IPS DF 6.9 (cell line): ENCODE measurements at places on chromosomes 12 and 14.

- no peaks in the 10 kb centered on the region for H3K36me3 ChIP-seq
- H3K27ac ChIP-seq: no peak overlapping the region
- no peak overlapping the region for H3K4me3 ChIP-seq
- DNase-seq: no peak
These were observed 110.0 kb upstream of the CPM start for GRCh38 chr12:69042970-69043369.

- H3K36me3 ChIP-seq: no peaks in the 10 kb centered on the region
- peak; percentile 63 for DNase-seq
- H3K4me1 ChIP-seq: no peaks in the 10 kb centered on the region
- H3K27ac ChIP-seq: no peak overlapping the region
These were observed 789.6 kb downstream of the NRXN3 start for GRCh38 chr14:78959674-78960264.

GRCh38 chr12:12210983-12211382 lies 55.9 kb downstream of the LRP6 start:
- H3K27me3 ChIP-seq: no peaks in the 10 kb centered on the region
- H3K36me3 ChIP-seq: no peaks in the 10 kb centered on the region
- H3K4me1 ChIP-seq: no peaks in the 10 kb centered on the region; the same call in 1 of the 2 replicates
- no peak overlapping the region for H3K4me3 ChIP-seq
- DNase-seq: no peak
- H3K27ac ChIP-seq: no peak overlapping the region

- H3K27me3 ChIP-seq: no peaks in the 10 kb centered on the region
- no peak for DNase-seq
- H3K4me3 ChIP-seq: no peak overlapping the region
- no peaks in the 10 kb centered on the region for H3K36me3 ChIP-seq
- H3K27ac ChIP-seq: no peak overlapping the region
These were observed 54.1 kb upstream of the FERMT2 start for GRCh38 chr14:53004976-53005375.

GRCh38 chr12:90102957-90103652 lies 394.5 kb upstream of the ATP2B1 start:
- H3K36me3 ChIP-seq: no peaks in the 10 kb centered on the region
- no peak overlapping the region for H3K27ac ChIP-seq
- H3K27me3 ChIP-seq: no peaks in the 10 kb centered on the region
- DNase-seq: peak; percentile 13

DNA sequence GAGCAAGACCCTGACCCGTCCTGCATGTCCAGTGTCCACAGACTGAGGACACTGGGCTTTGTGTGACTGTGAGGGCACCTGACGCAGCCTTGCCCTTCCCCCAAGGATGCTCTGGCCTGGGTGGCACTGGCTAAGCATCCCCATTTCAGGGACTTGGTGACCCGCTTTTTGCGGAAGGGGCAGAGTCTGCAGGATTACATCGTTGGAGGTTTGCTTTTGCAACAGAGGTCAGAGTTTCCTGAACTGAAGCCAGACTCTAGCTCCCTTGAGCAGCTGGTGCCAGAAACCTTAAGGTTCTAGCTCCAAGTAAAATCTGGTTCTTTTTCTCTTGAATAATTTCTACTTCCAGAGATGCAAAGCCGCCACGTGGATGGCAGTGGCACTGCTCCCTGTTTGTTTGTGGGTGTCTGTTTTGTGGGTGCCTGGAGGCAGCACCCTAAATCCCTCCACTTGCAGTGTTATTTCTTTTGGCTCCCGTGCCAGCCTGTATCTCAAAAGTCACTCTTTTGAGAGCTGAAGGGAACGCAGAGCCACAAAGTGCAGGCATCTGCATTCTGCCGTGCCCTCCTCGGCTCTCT lies 184.7 kb downstream of the TSPAN9 start:
- no peak overlapping the region for H3K27ac ChIP-seq
- no peak overlapping the region for H3K4me3 ChIP-seq
- H3K36me3 ChIP-seq: no peaks in the 10 kb centered on the region
- DNase-seq: no peak
- H3K4me1 ChIP-seq: no peaks in the 10 kb centered on the region

DNA sequence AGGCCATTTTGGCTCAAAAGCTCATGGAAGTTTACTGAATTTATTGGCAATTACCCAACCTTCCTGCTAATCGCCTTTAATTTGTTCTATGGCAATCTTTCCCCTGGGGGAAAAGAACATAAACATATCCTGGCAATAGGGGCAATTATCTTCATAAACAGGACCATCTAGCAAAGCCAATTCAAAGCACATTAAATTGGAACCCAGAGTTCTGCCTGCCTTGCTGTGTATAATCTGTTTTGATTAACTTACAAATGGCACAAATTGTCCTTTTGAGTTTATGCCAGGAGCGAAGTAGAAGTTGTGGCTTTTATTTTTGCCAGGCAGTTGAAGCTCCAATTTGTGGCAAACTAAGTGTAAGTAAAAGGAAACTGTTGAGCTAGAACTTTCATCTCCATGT lies 68.6 kb downstream of the C12orf50 start:
- H3K4me3 ChIP-seq: no peak overlapping the region
- H3K27me3 ChIP-seq: no peaks in the 10 kb centered on the region
- DNase-seq: no peak
- no peaks in the 10 kb centered on the region for H3K36me3 ChIP-seq
- no peaks in the 10 kb centered on the region for H3K4me1 ChIP-seq

- no peak overlapping the region for H3K4me3 ChIP-seq
- no peaks in the 10 kb centered on the region for H3K4me1 ChIP-seq
- H3K27me3 ChIP-seq: no peaks in the 10 kb centered on the region
- H3K36me3 ChIP-seq: peaks cover 5% of the 10 kb centered on the region; the same call in 1 of the 2 replicates
- H3K27ac ChIP-seq: no peak overlapping the region
- no peak for DNase-seq
These were observed 23.4 kb upstream of the IPO8 start for GRCh38 chr12:30719060-30719459.

- H3K27ac ChIP-seq: no peak overlapping the region
- DNase-seq: no peak
- H3K4me3 ChIP-seq: no peak overlapping the region
- H3K4me1 ChIP-seq: no peaks in the 10 kb centered on the region
These were observed 12.7 kb upstream of the DCP1B start for GRCh38 chr12:2016862-2017545.

- peak; percentile 5 for DNase-seq
- H3K36me3 ChIP-seq: no peaks in the 10 kb centered on the region
- H3K27ac ChIP-seq: no peak overlapping the region
- H3K4me3 ChIP-seq: no peak overlapping the region
- H3K27me3 ChIP-seq: no peaks in the 10 kb centered on the region
These were observed 155.8 kb downstream of the PDE3A start for GRCh38 chr12:20524113-20524512.

DNA sequence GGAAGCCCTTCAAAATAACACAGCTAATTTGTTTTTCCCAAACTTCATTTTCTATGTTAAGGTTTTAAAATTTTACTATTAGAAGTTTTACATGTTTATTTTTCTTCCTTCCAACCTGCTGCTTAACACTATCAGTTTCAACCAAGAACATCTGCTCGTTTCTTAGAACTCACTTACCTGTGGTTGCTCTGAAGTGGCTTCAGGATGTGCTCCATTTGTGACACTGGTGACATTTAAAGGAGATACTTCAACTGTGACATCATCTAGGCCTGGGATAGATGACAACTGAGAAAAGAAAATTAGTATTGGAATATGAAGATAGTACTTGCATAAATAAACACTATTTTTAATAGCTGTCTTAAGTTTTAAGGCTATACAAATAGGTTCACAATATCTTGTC lies 17.9 kb downstream of the WASHC3 start:
- no peaks in the 10 kb centered on the region for H3K36me3 ChIP-seq
- H3K4me3 ChIP-seq: no peak overlapping the region
- no peak for DNase-seq

GRCh38 chr14:20512177-20512905 lies 7.0 kb downstream of the RNASE10 start:
- no peak overlapping the region for H3K4me3 ChIP-seq
- no peaks in the 10 kb centered on the region for H3K27me3 ChIP-seq
- no peak overlapping the region for H3K27ac ChIP-seq
- DNase-seq: no peak

DNA sequence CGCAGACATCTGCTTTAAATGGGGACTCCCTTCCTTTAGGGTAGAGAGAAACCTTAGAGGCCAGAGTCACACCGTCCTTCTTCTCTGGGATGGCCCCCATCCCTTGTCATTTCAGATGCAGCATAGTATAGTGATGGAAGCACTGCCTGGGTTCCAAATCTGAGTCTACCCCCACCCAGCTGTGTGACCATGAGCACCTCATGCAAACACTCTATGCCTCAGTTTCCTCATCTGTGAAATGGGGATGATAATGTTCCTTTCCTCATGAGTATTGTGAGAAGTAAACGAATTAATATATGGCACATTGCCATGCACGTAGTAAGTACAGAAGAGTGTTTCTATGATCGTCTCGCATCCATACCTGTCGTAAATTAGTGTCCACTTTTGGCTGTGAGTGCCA lies 241.9 kb downstream of the SLC41A2 start:
- no peak overlapping the region for H3K4me3 ChIP-seq
- no peak for DNase-seq
- no peaks in the 10 kb centered on the region for H3K27me3 ChIP-seq
- H3K27ac ChIP-seq: no peak overlapping the region
- H3K36me3 ChIP-seq: no peaks in the 10 kb centered on the region
- no peaks in the 10 kb centered on the region for H3K4me1 ChIP-seq

DNA sequence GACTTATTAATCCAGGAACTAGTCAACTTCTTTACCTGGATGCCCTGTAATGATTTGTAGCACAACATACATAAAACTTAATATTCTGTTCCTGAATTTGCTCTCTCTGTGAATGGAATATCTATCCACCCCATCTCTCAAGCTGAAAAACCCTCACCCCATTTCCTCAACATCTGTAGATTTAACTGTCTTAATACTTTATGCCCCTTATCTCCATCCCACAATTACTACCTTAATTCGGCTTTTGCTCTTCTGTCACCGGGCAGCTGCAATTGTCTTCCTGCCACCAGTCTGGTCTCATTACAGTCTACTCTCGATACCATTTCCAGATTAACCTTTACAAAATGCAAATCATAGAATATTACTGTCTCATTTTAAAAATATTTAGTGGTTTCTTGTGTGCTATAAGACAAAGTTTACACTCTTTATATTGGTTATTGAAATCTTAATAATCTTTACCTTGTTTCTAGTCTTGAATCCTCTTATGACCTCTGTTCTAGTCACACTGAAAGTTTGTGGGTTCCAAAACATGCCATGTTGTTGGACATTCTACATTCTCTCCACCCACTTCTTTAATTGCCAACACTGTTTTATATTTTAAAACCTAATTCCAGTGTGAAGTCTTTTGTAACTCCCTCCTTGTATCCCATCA lies 347.3 kb downstream of the RAD51B start:
- H3K4me3 ChIP-seq: no peak overlapping the region
- no peaks in the 10 kb centered on the region for H3K36me3 ChIP-seq
- no peak for DNase-seq
- H3K4me1 ChIP-seq: no peaks in the 10 kb centered on the region
- no peaks in the 10 kb centered on the region; the same call in 1 of the 2 replicates for H3K27me3 ChIP-seq

- no peak overlapping the region for H3K4me3 ChIP-seq
- H3K27me3 ChIP-seq: no peaks in the 10 kb centered on the region
- no peaks in the 10 kb centered on the region for H3K4me1 ChIP-seq
- no peak for DNase-seq
These were observed 34.3 kb downstream of the NKX2-1 start for GRCh38 chr14:36485773-36486172.

GRCh38 chr12:22610131-22610530 lies 14.8 kb upstream of the ETNK1 start:
- no peak for DNase-seq
- no peaks in the 10 kb centered on the region for H3K36me3 ChIP-seq
- no peak overlapping the region for H3K4me3 ChIP-seq
- H3K27ac ChIP-seq: no peak overlapping the region
- no peaks in the 10 kb centered on the region for H3K4me1 ChIP-seq

DNA sequence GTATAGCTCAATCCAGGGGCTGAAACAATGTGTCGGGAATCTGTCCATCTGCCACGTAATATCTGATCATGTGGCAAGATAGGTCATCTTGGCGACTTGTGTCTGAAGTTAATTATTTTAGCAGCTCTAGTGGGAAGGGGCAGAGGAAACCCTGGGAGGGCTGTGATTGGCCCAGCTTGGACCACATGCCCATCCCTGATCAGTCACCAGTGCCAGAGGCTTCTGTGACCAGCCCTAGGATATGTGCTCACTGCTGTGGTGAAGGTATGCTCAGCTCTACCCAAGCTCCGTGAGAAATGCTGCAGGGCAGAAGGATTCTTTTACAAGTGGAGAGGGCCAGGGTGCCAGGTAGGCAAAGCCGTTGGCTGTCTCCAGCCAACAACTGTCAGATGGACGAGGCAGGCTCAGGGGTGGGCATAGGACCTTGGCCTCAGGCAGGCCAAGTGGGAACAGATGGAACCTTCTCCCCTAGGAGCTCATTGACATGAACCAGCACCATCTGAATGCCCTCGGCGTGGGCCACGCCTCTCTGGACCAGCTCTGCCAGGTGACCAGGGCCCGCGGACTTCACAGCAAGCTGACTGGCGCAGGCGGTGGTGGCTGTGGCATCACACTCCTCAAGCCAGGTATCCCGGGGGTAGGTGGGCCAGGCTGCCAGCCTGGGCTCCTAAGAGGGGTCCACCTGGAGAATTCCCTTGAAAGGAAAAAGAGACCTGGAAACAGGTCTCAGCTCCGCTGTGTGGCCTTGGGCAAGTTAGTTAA lies 21.1 kb downstream of the MVK start:
- no peak overlapping the region for H3K27ac ChIP-seq
- H3K27me3 ChIP-seq: no peaks in the 10 kb centered on the region
- peaks cover 12% of the 10 kb centered on the region for H3K36me3 ChIP-seq
- H3K4me1 ChIP-seq: no peaks in the 10 kb centered on the region
- no peak for DNase-seq

DNA sequence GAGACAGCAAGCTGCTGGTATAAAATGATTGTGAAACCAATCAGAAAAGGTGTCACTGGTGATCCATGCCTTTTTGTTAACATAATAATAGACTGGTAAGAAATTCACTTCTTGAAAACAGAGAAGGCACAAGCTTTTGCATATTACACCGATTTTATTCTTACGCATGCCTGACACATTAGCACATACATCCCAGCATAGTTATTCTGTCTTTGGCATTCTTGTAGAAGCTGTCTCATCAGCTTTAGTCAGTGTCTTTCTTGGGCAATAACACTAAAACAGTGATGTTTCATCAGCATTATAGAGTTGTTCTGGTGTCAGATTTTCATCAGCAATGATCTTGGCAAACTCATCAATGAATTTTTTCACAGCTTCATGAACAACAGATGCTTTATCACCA lies 283.4 kb upstream of the TMTC1 start:
- H3K4me3 ChIP-seq: no peak overlapping the region
- H3K27me3 ChIP-seq: no peaks in the 10 kb centered on the region
- H3K36me3 ChIP-seq: no peaks in the 10 kb centered on the region
- H3K4me1 ChIP-seq: no peaks in the 10 kb centered on the region

GRCh38 chr14:23887536-23887935 lies 66.0 kb upstream of the DHRS4 start:
- no peak overlapping the region for H3K27ac ChIP-seq
- no peaks in the 10 kb centered on the region for H3K36me3 ChIP-seq
- no peaks in the 10 kb centered on the region for H3K27me3 ChIP-seq
- DNase-seq: no peak

DNA sequence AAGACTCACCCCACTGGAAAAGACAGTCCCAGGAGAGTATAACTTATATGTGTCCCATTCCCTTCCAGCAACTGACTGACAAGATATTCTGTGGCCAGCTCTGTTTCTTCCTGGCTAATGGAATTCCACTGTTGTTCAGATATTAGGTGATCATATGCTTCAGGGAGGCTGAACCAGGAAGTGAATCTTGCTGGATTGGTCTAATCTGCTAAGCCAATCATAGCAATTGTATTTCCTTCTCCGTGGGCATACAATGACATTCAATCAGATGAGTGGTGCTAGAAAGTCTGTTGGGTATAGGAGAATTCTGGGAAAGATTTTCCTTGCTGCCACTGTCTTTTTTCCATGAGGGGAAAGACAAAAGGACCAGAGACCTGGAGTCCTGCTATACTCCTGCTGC lies 12.1 kb downstream of the PYGL start:
- H3K27me3 ChIP-seq: no peaks in the 10 kb centered on the region
- H3K27ac ChIP-seq: no peak overlapping the region
- no peak overlapping the region for H3K4me3 ChIP-seq
